ENCODE measurements at places on chromosomes 5 and 9. TPM values are rescaled to one million over a fixed set of nuclear protein-coding genes. Genes with fewer than 3 reads are reported as not detected.

DNA sequence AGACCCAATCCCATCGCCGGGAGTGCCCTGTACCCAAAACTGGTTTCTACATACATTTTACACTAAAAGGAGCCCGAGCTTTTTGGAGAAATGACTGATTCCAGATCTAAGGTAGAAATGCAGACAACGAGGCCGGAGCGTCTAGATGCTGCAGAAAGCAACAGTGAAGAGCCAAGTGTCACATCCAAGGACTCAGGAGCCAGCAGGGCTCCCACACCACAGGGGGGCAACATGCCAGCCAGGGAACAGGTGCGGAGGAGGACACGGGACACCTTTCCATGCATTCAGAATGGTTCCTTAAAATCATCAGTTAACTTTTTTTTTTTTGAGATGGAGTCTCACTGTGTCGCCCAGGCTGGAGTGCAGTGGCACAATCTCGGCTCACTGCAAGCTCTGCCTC is 23.1 kb upstream of the NRARP start:
- DNase-seq, result no peak
- H3K27ac ChIP-seq, result no peak overlapping the region
- H3K4me1 ChIP-seq, result no peaks in the 10 kb centered on the region
- no peaks in the 10 kb centered on the region for H3K27me3 ChIP-seq

- H3K36me3 ChIP-seq, result no peaks in the 10 kb centered on the region
- no peak for DNase-seq
- peak overlapping the region; percentile 24 for H3K4me3 ChIP-seq
- peak overlapping the region; percentile 8 for H3K27ac ChIP-seq
Observed at GRCh38 chr5:95818181-95819147, 4.1 kb downstream of the GLRX start.

DNA sequence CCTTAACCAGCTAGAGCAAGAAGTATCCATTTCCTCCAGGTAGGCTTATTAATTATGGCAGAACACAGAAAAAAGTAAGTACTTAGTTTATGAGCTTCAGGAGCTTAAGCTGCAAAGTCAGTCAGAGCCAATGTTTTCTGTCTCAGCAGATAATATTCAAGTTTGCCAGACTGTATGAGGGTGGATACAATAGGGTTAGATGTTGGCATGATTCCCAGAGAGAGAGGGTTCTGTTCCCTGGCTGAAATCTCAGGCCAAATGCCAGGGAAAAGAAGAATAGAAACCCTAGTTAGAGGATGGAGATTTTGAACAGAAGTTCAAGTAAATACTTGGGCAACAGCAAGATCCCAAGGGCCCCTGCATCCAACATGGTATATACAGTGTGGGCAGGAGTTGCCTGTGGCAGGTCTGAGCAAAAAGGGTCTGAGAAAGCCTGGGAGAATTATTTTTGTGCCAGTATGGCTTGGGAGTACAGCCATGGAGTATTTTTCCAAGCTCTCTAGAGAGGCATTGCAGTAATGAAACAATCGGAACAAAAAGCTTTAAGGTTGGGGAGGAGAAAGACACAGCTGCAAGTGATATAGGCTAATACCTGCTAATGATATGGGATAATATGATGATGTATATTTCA is 31.0 kb upstream of the ISOC1 start:
- DNase-seq, result no peak
- H3K27ac ChIP-seq, result no peak overlapping the region
- no peaks in the 10 kb centered on the region for H3K27me3 ChIP-seq
- no peaks in the 10 kb centered on the region for H3K36me3 ChIP-seq
- H3K4me1 ChIP-seq, result no peaks in the 10 kb centered on the region

GRCh38 chr9:111483858-111484571 is at the start of gene ECPAS:
Gene ECPAS (minus strand): TSS chr9:111484383. CDS start chr9:111472918, 11,465 bp downstream.
- peak within 1 kb of the TSS; percentile 97 for H3K27ac ChIP-seq
- peak within 1 kb of the TSS; percentile 93 for H3K4me3 ChIP-seq
- no peaks in the 10 kb centered on the region for H3K27me3 ChIP-seq
- H3K36me3 ChIP-seq, result no peaks in the 10 kb centered on the region
- H3K4me1 ChIP-seq, result no peaks in the 10 kb centered on the region

DNA sequence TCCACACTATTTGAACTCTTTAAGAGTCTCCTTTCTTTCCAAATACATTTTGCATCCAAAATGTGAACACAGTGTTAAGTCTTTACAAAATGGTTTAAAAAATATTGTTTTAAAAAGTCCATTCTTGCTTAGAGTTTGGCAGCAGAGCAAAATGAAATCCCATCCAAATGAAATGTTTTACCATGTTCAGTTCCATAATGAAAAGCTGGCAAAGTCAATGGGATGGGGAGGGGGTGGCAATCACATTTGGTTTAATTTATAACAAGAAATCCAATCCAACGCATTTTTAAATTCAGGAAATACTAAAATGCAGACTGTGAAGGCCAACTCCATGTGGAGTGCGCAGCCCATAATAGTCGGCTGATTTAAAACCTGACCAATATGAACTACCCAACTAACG is 39.4 kb downstream of the MRPL36 start:
- no peaks in the 10 kb centered on the region for H3K4me1 ChIP-seq
- no peak overlapping the region for H3K4me3 ChIP-seq
- DNase-seq, result no peak
- H3K36me3 ChIP-seq, result no peaks in the 10 kb centered on the region

Gene TMED9
- 95.1 TPM for total RNA-seq

Gene ARID3C
- not detected for total RNA-seq

Gene HTR1A
- total RNA-seq, result not detected

Gene TEX48
- total RNA-seq, result not detected

Gene CPEB4
- total RNA-seq, result 49.9 TPM

Data from breast epithelium (tissue), 4 donors.